ENCODE measurements at places on chromosomes 11 and 22.

GRCh38 chr22:37166675-37167066, 17.0 kb upstream of the IL2RB start:
- DNase-seq: peak; percentile 82

DNA sequence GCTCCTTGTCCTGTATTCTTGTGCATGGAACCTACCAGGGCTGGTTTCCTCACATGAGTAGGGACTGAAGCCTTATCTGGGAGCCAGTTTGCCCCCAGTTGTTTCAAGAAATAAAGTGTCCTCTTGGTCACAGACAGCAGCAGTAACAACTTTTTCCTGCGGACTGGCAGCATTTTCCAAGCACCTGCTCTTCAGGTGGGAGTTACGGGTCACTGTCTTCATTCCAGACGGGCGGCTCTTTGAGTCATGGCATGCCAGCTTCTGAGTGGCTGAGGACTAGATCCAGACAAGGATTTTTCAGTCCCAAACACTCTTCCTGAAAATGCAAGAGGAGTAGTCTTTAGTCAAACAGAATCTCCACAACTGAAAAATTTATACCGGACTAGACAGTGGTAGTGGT, 2.7 kb upstream of the CD44 start:
- no peak for DNase-seq

- no peak for DNase-seq
Measured at GRCh38 chr11:100932474-100933100, 197.0 kb downstream of the PGR start.

DNA sequence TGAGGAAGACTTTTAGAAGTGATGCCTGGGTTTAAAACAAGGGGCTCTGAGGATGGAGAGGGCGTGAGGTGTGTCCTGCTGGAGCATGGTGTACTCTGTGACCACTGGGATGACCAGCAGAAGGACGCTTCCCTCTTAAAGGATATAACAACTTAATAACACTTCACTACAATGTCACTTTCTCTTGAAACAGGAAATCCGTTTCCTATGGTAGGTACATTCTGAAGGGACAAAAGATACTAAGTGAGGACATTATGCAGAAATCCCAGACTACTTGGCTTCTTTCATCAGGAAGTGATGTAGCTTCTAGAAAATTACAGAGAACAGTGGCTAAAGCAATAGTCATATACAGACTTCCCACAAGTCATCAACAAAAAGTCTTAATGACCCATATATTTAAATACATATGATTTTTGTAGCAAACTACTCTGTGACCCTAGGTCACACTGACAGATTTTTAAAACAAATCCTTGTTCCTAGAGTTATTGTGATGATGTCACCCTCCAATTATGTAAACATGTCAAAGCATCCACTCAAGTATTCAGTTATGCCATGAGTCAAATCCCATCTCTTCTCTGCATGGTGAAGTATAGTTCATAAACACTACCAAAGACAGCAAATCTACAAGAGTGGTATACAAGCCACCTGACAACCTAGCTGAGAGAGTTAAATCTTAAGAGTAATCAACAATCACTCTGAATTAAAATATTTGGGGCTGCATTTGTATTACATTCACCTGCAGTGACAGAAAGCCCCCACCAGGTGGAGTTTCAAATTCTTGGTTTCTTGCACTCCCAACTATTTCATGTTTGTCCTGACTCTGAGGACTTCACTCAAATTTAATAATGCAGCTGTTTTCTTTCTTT, 32.8 kb downstream of the PITPNB start:
- DNase-seq: peak; percentile 46

GRCh38 chr11:44570411-44571155, 5.1 kb downstream of the CD82 start:
- no peak for DNase-seq

Data from liver (tissue), 10 donors.